Lower lobe of right lung (tissue), 2 donors: ENCODE measurements at places on chromosomes 13 and 19. TPM values are rescaled to one million over a fixed set of nuclear protein-coding genes. Genes with fewer than 3 reads are reported as not detected.

KLK3 gene
- not detected for total RNA-seq

- peak overlapping the region; percentile 2 for H3K4me3 ChIP-seq
- H3K27ac ChIP-seq: peak overlapping the region; percentile 82
- no peaks in the 10 kb centered on the region for H3K27me3 ChIP-seq
- H3K36me3 ChIP-seq: peaks cover 15% of the 10 kb centered on the region
- peak; percentile 81 for DNase-seq
These were observed 20.7 kb downstream of the SH3GL1 start for GRCh38 chr19:4379383-4380253.

DNA sequence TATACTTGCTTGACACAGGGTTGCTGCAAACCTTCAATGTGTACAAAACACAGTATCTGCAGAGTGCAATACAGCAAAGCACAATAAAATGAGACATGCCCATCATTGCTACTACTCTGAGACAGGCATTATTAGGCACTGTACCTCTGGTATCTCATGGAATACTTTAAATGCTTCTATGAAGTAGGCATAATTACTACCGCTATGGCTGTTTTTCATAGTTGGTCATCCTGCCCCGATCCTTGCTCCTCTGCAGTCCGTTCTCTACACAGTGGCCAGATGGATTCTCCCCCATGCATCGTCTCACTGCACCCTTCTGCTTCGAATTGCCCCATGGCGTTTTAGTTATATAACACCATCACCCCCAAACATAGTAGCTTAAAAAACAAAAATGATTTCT, 83.0 kb upstream of the UBL3 start:
- H3K36me3 ChIP-seq: no peaks in the 10 kb centered on the region
- no peak overlapping the region for H3K27ac ChIP-seq
- peaks cover 10% of the 10 kb centered on the region for H3K4me1 ChIP-seq
- no peak overlapping the region for H3K4me3 ChIP-seq

- peak; percentile 76 for DNase-seq
- H3K4me1 ChIP-seq: peaks cover 23% of the 10 kb centered on the region
- peaks cover 18% of the 10 kb centered on the region for H3K36me3 ChIP-seq
- peak overlapping the region; percentile 91 for H3K4me3 ChIP-seq
These were observed 3.7 kb downstream of the FUZ start for GRCh38 chr19:49809160-49809940.

CDC42EP5 gene
- 25.5 TPM for total RNA-seq

GRCh38 chr19:12546903-12547302, 4.4 kb downstream of the ZNF564 start:
- peaks cover 43% of the 10 kb centered on the region for H3K4me1 ChIP-seq
- no peak overlapping the region for H3K4me3 ChIP-seq
- DNase-seq: no peak
- H3K27ac ChIP-seq: no peak overlapping the region

GRCh38 chr19:17411801-17412200, 6.4 kb upstream of the BST2 start:
- no peak for DNase-seq
- peaks cover 21% of the 10 kb centered on the region for H3K36me3 ChIP-seq

- H3K4me1 ChIP-seq: no peaks in the 10 kb centered on the region
- H3K27ac ChIP-seq: no peak overlapping the region
- no peak overlapping the region for H3K4me3 ChIP-seq
- DNase-seq: no peak
These were observed 10.9 kb downstream of the ZNF653 start for GRCh38 chr19:11494634-11495285.

- DNase-seq: no peak
- peaks cover 12% of the 10 kb centered on the region for H3K36me3 ChIP-seq
- H3K27ac ChIP-seq: no peak overlapping the region
- H3K27me3 ChIP-seq: no peaks in the 10 kb centered on the region
- H3K4me3 ChIP-seq: no peak overlapping the region
- H3K4me1 ChIP-seq: peaks cover 8% of the 10 kb centered on the region
These were observed 5.0 kb downstream of the MVB12A start for GRCh38 chr19:17424743-17425365.

PLK5 gene
- total RNA-seq: not detected

DNA sequence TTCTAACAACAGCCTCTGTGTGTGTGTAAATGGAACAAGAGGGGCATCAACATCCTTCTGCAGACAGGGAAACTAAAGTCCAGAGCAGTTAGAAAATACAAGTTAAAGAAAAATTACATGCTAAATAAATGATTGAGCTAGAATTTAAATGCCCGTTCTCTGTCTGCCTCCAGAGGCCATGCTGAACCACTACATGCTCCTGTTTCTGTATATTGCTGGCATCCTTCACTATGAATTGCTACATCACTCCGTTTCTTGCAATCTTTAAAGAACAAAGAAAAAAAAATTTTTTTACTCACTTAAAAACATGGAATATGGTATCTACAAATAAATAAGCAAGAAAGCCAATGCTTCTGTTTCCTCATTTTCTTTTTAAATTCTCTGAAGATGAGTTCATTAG, 47.9 kb downstream of the DCT start:
- no peak for DNase-seq
- no peak overlapping the region for H3K4me3 ChIP-seq
- no peak overlapping the region for H3K27ac ChIP-seq
- H3K27me3 ChIP-seq: no peaks in the 10 kb centered on the region
- H3K4me1 ChIP-seq: no peaks in the 10 kb centered on the region

DNA sequence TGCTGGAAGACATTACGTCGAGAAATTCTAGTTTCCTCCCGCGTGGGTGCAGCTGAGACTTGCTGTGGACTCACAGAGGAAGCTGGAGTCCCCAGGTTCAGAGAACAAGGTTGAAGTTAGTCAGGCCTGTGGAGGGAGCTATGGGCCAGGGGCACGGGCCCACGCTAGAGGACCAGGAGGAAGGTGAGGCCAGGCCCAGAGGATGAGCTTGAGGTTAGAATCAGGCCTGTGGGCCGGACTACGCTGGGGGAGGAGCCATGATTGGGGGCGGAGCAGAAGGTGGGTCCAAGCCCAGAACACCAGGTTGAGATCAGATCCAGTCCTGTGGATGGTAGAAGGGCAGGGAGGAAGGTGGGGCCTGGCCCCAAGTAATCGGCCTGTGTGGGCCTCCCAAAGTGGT, 32.6 kb downstream of the ZNF846 start:
- H3K36me3 ChIP-seq: no peaks in the 10 kb centered on the region
- no peak overlapping the region for H3K4me3 ChIP-seq
- no peak for DNase-seq
- H3K27me3 ChIP-seq: no peaks in the 10 kb centered on the region
- H3K27ac ChIP-seq: no peak overlapping the region
- no peaks in the 10 kb centered on the region for H3K4me1 ChIP-seq

DNA sequence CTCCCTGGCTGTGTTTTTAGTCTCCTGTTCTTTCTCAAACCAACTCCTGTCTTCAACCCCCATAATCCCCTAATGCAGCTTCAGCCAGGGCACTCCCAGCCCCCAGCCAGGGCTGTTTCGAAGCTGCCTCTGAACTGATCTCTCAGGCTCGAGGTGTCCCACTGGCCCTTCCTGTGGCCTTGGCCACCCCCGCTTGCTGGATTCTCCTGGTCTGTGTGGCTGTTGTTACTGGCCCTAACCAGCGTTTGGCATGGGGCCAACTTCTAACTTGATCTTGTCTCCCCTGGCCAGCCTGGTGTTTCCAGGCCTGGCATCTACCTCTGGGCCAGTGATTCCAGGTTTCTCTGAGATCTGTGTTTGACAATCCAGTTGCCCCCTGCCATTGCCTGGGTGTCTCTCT, 11.0 kb downstream of the XAB2 start:
- H3K4me3 ChIP-seq: no peak overlapping the region
- peaks cover 25% of the 10 kb centered on the region for H3K4me1 ChIP-seq
- no peaks in the 10 kb centered on the region for H3K27me3 ChIP-seq
- H3K36me3 ChIP-seq: peaks cover 61% of the 10 kb centered on the region
- peak overlapping the region; percentile 85 for H3K27ac ChIP-seq

- no peak overlapping the region for H3K27ac ChIP-seq
- H3K27me3 ChIP-seq: peaks cover 43% of the 10 kb centered on the region
- H3K4me3 ChIP-seq: no peak overlapping the region
- DNase-seq: no peak
These were observed 9.9 kb upstream of the POP4 start for GRCh38 chr19:29596080-29596727.

DNA sequence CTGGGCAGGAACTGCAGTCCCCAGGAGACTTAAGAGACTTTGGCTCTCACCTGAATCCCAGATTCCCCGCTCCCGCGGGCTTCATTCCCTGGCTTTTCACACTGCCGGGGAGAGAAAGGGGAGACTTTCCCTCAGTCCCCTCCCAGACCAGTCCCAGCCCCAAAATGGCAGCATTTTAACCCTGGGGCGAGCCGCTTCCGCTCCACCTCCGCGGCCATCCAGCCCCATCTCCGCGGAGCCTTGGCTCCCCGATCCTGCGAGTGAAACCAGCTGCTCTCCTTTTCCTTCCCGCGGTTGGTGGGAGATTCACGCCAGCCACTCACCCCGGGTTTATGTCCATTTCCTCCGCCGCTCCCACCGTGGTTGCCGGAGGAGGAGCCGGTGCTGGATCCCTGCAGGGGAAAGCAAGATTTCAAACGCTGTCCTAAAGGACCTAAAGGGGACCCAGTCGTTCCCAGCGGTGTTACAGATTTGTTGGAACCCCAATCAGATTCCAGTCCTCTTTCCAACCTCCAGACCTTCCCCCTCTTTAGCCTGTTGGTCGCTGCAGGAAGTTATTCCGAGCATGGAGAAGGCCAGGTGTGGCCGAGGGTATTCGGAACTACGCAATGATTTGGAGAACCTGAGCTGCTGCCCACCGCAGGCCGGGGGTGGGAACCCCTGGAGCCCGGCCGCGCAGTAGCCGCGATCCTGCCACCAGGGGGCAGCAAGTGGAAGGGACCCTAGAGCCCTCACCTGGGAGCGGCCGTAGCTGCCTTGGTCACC, 3.4 kb downstream of the DMKN start:
- peak; percentile 89 for DNase-seq
- no peaks in the 10 kb centered on the region for H3K36me3 ChIP-seq
- H3K4me1 ChIP-seq: peaks cover 12% of the 10 kb centered on the region
- H3K4me3 ChIP-seq: peak overlapping the region; percentile 56

KLHL1 gene
- total RNA-seq: not detected

GRCh38 chr13:50678464-50679162, 164.9 kb downstream of the DLEU7 start:
- H3K36me3 ChIP-seq: no peaks in the 10 kb centered on the region
- H3K4me3 ChIP-seq: no peak overlapping the region
- H3K27ac ChIP-seq: no peak overlapping the region

- no peaks in the 10 kb centered on the region for H3K27me3 ChIP-seq
- peak; percentile 94 for DNase-seq
- peak overlapping the region; percentile 49 for H3K4me3 ChIP-seq
- no peaks in the 10 kb centered on the region for H3K36me3 ChIP-seq
- peaks cover 14% of the 10 kb centered on the region for H3K4me1 ChIP-seq
These were observed 25.1 kb downstream of the SIPA1L3 start for GRCh38 chr19:37931881-37932655.

- peaks cover 100% of the 10 kb centered on the region for H3K4me1 ChIP-seq
- H3K4me3 ChIP-seq: no peak overlapping the region
- no peak for DNase-seq
- H3K27ac ChIP-seq: no peak overlapping the region
- H3K27me3 ChIP-seq: no peaks in the 10 kb centered on the region
These were observed 49.8 kb downstream of the ELF1 start for GRCh38 chr13:40969169-40969901.
